ENCODE measurements at places on chromosomes 7 and 10.

DNA sequence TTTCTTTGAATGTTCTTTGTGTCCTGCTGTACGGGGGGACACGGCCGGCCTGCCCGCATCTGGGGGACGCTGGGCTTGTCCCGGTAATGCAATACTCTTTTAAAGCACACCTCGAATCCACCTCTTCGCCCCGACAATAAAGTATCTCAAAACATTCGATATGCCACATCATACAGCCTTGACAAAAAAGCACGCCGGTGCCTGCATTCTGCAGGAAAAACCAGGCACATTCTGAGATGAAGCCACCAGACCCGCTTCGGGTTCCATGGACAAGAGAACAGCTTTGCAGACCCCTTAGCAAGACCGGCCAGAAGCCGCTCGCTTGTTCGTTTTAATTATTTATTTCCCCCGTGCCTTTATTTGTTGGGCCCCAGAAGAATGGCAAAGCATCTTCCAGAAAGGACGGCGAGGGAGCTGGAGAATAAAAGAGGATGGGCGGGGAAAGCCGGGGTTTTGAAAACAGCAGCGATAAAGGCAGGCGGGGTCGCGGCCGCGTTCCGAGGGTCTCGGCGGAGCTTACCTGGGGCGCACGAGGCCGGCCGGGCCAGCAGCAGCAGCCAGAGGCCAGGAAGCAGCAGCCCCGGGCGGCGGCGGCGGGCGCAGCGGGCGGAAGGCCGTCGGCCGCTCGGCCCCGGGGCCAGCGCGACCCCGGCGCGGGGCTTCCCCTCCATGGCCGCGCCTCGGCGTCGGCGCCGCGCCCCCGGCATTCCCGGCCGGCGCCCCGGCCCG lies 462 bp downstream of the KIAA1549 start:
- DNase-seq = no peak

DNA sequence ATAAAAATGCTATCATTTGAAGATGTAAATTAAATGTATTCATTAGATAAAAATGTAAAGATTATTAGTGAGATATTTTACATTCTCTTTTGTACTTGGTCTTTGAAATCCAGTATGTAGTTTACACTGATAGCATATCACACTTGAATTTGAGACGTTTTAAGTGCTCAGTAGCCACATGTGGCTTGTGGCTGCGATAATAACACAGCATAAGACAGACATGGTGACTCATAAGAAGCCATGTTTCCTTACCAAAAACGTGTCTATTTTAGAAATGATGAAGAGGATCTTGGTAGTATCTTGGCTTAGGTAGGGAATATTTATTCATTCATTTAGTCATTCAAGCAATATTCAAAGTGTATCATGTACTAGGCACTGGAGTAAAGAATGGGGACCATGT lies 149.3 kb downstream of the POU6F2 start:
- no peak for DNase-seq

DNA sequence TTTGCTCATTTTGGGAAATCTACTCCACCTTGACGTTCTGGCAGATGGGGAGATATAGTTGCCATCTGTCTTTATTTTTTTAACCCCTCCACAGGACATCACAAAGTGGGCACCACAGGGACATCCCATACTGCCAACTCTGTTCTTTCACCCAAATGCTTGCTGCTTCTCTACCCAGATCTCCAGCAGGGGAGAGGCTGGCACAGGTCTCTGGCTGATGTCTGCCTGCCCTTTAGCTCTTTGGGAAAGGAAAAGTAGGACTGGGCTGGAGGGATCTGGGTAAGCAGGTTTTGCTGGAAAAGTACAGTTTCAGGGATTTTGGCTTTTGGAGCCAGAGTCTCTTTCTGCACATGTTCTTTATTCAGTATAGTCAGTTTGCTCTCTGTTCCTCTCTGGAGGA lies 156.7 kb downstream of the ANLN start:
- DNase-seq = no peak

GRCh38 chr7:147721962-147722830 lies 868.4 kb upstream of the C7orf33 start:
- no peak for DNase-seq

GRCh38 chr7:36096460-36097095 lies 56.5 kb upstream of the EEPD1 start:
- DNase-seq = no peak

- DNase-seq = no peak
Observed at GRCh38 chr10:104880624-104881398, 239.7 kb downstream of the SORCS3 start.

- no peak for DNase-seq
Observed at GRCh38 chr10:129921801-129922597, 42.1 kb downstream of the EBF3 start.

- no peak for DNase-seq
Observed at GRCh38 chr7:51213618-51214017, 103.0 kb downstream of the COBL start.

GRCh38 chr7:37092548-37092947 lies 356.1 kb downstream of the ELMO1 start:
- no peak for DNase-seq

DNA sequence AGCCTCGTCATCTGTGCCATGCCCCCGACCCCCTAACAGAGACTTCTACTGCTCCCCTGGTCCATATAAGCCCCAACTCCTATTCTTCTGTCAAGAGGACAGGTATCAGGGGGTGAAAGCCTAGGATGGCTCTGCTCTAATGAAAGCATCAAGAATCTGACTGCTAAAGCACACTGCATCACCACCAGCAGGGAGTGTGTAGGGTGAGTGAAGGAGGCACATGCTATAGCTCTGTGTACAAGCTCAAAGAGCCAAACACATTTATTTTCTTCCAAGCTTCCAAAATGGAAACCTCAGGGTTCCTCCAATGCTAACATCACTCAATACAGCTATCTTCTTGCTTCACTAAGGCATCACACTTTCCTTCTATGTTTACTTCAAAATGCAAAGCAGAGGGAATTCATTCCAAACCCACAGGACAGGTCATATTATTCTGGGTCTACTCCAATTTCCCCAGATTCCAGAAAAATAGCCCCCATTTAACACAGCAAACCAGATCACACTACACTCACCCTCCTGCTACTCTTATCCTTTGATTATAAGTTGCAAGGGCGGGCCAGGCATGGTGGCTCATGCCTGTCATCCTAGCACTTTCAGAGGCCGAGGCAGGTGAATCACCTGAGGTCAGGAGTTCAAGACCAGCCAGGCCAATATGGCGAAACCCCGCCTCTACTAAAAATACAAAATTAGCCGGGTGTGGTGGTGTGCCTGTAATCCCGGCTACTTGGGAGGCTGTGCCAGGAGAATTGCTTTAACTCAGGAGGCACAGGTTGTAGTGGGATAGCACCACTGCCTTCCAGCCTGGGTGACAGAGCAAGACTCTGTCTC lies 36.6 kb downstream of the RHEB start:
- no peak for DNase-seq

DNA sequence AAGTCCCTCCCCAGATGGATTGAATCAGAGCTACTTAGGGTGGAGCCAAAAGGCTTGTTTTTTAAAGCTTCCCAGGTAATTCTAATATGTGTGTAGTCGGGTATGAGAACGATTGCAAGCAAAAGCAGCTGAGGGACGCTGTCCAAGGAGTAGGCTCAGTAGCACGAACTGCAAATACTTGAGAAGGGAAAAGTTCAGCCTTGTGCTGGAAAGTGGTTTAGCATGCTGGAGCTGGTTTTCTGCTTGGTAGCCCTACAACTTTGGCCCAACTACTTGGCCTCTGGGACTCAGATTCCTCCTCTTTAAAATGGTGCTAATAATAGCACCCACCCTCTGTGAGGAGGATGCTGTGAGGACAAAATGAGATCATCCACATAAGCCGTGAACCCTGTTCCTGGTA lies 76.2 kb downstream of the AHR start:
- DNase-seq = no peak

GRCh38 chr7:155452505-155453295 lies 5.2 kb upstream of the EN2 start:
- no peak for DNase-seq

GRCh38 chr7:128399991-128400390 lies 9.8 kb downstream of the IMPDH1 start:
- DNase-seq = no peak

DNA sequence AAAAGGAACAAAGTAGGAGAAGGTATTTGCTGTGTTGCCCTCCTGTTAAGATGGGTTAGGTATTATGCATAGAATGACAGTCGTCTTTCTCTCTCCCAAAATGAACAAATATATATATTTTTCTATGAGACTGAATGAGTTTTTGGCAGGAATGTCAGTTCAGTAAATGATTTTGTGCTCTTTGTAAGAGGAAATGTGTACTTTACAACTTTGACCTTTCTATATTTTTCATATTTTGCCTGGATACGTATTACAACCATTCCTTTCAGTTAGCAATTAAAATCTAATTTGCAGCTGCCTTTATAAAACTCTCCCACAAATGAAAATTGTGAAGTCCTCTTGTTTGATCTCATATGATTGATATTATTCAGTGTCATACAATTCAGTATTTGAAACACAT lies 336.6 kb upstream of the MEOX2 start:
- no peak for DNase-seq

DNA sequence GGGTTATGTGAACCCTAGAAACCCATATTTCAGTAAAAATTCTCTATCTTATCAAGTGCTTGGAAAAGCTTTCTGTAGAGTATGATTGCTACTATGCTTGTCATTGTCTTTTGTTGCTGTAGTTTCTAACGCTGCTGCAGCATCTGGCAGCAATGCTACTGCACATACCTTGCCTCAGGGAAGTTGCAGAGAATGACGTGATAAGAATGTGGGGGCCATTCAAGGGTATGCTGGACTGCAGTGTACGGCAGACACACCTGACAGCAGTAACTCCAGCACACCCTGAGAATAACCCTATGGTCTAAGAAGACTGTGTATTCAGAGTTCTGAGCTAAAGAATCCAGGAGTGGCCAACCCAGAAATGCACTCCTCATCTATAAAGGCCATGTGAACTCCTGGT lies 20.5 kb downstream of the TRIM4 start:
- no peak for DNase-seq
